ENCODE measurements at places on chromosomes 2 and 18.

DNA sequence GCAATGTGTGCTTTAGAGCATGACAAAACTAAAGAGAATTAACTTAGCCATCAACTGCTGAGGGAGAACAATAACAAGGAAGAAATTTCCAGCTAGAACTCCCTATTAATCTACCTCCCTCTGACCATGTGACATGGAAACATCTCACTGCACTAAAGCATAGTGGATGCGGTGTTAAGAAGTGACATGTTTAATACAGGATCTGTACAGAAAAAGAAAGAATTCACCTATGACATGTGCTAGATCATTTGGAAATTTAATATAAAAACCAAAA, 202.3 kb upstream of the KLHL14 start:
- DNase-seq = no peak

- DNase-seq = no peak
Observed at GRCh38 chr2:32271063-32271462, 6.4 kb upstream of the NLRC4 start.

GRCh38 chr18:59096098-59096789, 43.4 kb upstream of the SEC11C start:
- DNase-seq = no peak

- DNase-seq = peak; percentile 18
Observed at GRCh38 chr18:79511671-79512301, 116.1 kb downstream of the NFATC1 start.

GRCh38 chr2:229666811-229667210, 47.5 kb downstream of the DNER start:
- no peak for DNase-seq

GRCh38 chr18:11501352-11501751, 108.0 kb upstream of the SLC35G4 start:
- no peak for DNase-seq

DNA sequence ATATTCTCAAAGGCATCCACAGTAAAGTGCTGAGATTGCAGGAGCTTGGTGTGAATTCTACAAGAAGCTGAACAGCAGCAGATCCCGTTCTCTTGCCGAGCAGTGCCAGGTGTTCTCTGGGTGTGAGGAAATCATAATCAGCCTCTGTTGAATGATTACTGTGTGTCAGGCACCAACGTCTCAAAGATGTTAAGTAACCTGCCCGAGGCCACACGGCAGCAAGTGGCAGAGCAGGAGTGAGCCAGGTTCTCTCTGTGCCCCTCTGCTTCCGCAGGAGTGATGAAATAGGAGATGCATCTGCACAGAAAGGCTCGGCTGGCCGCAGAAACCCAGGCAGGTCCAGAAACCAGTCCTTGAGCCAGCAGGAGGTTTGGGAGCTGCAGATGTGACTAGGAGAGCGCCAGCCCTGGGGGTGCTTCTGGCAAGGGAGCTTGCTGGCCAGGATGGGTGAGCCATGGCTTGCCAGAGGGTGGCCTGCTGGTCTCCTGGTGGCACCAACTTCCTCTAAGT, 68.4 kb downstream of the COPS7B start:
- no peak for DNase-seq

DNA sequence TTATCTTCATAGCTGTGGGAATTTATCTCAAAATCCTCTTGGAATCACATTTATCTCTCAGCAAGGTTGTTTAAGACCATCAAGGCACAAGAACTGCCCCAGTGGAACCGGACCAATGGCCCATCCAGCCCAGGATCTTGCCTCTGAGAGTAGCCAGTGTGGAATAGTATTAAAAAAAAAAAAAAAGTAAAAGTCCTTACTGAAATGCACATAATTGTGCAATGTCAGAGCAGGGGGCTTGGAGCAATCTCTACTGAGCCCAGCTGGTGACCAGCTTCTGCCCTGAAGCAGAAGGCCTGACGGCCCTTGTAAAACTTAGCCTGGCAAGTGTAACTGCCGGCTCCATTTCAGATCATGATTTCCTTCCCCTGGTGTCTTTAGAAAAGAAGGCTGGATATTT, 355.6 kb upstream of the PIK3C3 start:
- no peak for DNase-seq

DNA sequence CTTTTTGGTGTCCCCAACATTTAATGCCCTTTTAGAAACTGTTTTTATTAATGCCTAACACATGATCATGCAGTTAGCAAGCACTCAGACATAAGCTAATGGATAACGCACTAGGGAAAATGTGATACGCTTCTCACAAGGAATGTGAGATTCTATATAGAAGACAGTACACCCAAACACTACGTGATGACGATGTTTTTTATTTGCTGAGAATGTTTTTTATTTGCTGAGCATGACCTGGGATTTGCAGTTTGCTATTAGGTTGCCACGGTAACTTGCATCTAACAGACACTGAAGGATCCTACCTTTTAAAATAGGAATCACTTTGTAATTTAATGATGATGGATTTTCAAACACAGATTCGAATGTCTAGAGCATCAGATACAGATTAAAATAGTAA, 4.9 kb downstream of the SMC6 start:
- no peak for DNase-seq
